Progenitor cell of endocrine pancreas (in vitro differentiated cells): ENCODE measurements at places on chromosomes 4 and X. TPM values are rescaled to one million over a fixed set of nuclear protein-coding genes. Genes with fewer than 3 reads are reported as not detected.

The CXorf65 gene
- not detected in 2 replicates for total RNA-seq

DNA sequence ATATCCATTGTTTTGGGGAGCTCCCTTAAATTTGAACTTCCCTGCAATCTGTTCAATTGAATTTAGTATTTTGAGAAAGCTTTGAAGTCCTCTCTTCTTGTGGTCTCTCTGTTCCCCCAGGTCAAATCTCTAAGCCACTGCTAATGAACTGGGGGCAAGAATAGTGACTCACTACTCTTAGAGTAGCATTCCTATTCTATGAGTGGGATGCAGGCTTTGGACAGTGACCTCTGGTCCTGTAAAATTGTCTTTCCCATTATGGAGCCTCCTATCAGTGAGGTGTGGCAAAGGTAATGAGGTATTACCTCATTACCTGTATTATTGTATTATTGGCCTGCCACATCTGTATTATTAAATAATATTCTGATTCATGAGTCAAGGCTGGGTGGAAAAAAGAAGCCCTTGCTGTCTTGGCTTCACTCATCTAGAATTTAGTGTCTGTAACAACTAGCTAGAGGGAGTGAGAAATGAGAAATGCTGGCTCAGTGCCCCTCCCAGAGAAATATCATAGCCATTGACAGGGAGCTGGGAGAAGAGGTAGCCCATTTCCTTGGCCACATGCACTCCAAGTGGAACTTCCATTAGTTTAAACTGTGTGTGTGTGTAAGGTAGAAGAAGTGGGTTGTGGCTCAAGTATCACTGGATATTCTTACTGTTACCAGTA is 393.9 kb upstream of the CTSO start:
- DNase-seq: no peak

- DNase-seq: no peak
Measured at GRCh38 chr4:25015012-25015411, 15.7 kb downstream of the LGI2 start.

- no peak for DNase-seq
Measured at GRCh38 chr4:86592553-86593249, 1.4 kb upstream of the PTPN13 start.

DNA sequence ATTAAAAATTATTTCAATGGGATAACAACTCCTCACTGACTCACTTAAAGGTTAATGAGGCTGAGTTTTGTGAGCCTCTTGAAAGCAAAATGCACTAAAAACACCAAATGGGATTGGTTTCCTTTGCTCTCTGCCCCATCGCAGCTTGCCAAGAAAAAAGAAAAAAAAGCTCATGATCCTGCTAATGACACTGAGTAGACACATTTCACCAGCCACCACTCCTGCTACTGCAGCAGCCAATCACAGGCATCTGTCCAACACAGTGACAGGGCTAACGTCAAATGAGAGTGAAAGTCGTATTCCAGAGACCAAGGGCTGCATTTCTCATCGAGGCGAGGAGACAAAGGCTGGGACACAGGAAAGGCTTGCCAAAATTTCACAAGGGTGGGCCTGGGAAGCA is 5.2 kb downstream of the APBB2 start:
- DNase-seq: no peak

DNA sequence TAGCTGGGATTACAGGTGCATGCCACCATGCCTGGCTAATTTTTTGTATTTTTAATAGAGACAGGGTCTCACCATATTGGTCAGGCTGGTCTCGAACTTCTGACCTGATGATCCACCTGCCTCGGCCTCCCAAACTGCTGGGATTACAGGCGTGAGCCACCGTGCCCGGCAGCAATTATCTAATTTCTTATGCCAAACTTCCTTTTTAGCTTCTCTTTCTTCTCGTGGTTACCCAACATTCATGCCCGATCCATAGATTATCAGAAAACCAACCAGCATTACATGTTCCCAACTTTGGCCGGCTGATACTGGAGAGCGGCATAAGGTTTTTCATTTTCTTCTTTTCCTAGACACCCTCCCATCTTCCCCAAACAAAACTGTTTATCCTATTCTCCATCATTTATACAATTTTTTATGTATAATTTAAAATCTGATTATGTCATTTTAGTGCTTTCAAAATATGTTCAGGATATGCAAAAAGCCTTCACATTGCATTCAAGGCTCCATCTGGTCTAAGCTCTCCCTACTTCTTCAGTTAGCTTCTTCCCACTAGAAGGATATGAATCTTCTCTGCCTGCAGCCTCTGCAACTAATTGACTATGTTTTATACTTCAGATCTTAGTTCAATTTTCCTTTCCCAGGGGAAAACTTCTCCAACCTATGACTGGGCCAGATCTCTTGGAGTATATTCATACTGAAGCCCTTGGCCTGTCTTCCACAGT is 8.7 kb downstream of the SLC7A11 start:
- no peak for DNase-seq

The REPS2 gene
- total RNA-seq: 2.6 and 4.3 TPM in 2 replicates

DNA sequence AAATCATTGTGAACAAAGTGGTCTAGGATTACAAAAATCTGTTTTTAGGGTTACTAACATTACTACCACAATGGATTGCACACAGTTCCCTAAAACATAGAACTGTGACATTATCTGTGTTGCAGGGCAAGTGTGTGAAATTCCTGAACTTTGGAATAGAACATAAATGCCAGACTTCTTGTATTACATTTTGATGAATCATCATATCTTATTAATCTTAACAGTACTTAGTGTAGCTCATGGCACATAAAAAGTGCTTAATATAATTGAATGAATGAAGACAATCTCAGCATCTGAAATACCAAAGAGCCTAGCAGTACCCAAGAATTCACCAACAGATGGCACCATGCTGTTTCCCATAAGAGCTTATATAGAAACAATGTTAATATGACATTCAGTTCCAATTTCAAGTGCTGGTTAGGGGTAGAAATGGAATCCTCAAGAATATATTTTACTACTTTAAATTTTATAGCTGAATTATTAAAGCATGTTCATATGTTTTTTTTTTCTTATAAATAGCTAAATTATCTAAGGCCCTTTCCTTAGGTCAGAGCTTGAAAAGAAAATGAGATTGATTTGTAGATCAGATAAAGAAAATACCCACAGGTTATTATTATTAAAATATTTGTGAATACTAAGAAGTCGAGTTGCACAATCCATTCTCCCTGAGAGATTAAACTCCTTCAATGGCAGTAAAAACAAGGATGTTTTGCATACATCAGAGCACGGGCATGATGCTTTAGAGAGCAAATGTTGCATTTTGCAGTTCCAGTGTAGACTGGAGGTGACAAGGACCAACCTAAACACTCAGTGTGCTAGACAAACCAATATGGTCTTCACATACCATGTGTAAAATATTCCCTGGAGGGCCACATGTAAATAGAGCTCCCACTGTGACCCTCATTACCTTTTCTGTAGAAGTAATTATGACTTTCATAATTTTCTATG is 25.7 kb upstream of the SHISA3 start:
- no peak for DNase-seq

The FRAS1 gene
- 163 and 166 TPM in 2 replicates for total RNA-seq

The KCTD8 gene
- 1.3 and 1.7 TPM in 2 replicates for total RNA-seq

- DNase-seq: no peak
Measured at GRCh38 chr4:78722320-78722719, 53.8 kb upstream of the BMP2K start.

DNA sequence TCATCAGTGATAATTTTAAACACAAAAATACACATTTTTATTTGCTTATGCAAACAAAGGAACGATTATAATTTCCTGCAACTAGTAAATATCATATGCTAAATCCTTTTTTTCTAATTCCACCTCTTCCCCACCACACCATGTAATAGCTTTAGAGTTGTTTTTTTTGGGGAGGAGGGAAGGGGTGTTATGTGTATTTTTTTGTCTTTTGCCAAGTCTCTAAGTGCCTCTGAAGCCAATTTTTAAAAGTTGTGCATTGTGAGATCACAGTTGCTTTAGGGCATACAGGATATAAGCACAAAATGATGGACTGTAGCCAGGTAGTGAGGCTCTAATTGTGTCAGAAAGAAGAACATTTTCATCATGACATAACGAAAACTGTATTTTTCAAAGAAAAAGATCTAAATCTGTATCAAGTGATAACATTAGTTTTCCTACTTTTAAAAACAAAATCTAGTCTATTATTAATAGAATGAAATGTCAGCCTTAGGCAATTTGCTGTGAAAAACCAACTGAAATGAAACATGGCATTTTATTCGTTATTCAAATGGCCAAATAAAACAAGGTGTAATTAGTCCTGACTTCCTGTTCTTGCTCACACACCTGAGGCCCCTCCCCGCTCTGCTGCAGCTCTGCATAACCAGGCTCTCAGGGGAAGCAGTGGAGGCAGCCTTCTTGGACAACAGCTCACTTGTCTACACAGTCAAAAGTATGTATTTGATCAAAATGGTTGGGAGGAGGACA is 157.4 kb downstream of the PALLD start:
- no peak for DNase-seq

GRCh38 chr4:129230846-129231245 is 134.9 kb downstream of the C4orf33 start:
- no peak for DNase-seq

The MSMO1 gene
- 87.1 and 89.4 TPM in 2 replicates for total RNA-seq

DNA sequence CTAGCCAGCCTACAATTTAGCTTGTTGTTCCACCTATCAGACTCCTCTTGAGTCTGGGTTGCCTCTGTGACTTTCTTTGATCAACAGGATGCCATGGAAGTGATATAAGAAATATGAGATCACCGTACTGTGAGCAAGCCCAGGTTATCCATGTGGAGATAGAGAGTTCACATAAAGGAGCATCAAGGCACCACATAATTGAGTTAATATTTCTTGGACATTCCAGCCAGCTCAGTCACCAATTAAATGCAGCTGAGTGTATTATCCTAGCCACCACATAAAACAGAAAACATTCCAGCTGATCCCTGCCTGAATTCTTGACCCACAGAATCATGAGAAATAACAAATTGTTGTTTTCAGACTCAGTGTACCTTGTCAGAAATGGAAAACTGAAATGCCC is 253.6 kb downstream of the PPP1R2C start:
- no peak for DNase-seq

The SLITRK4 gene
- 14.5 and 15.7 TPM in 2 replicates for total RNA-seq

DNA sequence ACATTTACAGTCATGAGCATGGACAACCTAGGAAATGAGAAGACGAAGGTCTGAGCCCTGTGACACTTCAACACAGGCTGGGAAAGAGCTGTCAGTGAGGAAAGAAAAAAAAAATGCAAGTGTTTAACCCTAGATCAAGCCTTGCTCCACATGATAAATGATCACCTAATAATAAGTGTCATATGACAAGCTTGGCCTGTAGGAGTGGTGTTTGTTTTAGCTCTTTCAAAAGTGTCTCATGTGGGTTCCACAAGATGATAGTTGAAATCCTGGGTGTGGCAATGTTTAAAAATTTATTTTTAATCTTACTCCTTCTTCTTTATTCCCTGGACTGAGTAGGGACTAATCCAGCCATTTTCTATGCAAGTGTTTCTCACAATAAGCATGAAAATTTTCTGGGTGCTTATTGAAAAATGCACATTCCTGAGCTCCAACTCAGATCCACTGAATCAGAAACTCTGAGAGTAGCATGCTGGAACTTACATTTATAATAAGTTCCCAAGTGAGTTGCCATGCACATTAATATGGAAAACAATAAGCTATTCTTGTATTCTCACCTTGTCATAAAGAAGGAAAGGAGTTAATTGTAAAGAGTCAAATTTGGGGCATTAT is 138.3 kb downstream of the AREG start:
- DNase-seq: no peak

DNA sequence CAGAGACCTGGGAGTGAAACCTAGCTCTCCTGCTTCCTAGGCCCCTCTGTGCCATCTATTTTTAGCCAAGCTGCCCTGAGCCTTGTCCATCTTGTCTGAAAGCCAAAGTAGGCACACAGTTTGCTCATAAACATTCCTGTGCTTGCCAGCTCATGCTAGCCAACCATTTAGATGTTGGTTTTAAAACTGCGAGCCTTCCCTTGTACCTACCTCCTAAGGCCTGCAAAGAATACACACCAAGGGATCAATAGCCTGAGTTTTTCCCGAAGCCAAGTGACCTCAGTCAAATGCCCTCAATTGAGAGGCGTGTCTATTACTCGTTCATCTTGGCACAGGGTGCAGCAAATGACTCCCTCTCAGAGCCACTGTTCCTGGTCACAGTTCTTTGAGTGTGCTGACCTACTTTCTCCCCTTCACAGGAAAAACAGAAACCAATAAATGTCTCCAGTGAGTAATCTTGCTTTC is 48.5 kb downstream of the ZCCHC12 start:
- no peak for DNase-seq

The NSUN7 gene
- 17.5 and 20.1 TPM in 2 replicates for total RNA-seq

The ABCG2 gene
- total RNA-seq: 2.3 and 2.6 TPM in 2 replicates

DNA sequence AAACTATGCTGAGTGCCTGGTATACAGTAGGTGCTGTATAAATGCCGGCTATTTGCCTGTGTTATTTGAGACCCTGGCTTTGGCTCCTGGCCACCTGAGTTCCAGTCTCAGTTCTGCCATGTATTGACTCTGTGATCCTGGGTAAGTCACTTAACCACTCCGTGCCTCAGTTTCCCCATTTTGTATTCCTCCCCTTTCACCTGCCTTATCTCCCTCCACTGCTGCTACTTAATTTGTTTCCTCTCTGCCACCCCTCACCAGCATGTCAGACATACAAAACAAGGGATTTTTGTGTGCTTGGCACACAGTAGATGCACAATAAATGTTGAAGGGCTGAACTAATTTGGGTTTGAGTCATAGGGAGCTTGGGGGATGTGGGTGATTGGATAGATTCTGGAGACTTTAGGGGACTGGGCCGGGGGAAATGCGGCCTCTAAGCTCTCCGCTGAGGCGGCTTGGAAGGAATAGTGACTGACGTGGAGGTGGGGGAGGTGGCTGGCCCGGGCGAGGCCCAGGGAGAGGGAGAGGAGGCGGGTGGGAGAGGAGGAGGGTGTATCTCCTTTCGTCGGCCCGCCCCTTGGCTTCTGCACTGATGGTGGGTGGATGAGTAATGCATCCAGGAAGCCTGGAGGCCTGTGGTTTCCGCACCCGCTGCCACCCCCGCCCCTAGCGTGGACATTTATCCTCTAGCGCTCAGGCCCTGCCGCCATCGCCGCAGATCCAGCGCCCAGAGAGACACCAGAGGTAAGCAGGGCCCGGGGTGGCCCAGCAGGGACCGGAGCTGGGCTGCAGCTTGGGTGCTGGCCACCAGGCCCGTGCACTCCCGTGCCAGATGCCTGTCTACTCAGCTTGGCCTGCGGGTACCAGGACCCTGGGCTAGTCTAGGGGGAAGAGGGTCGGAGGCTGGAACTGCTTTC is at the start of gene TIMP1:
Gene TIMP1, plus strand, starts transcription at position 706 of the 917 bp plus-strand sequence. CDS start 980 bp downstream, outside the sequence.
- DNase-seq: peak; percentile 35

DNA sequence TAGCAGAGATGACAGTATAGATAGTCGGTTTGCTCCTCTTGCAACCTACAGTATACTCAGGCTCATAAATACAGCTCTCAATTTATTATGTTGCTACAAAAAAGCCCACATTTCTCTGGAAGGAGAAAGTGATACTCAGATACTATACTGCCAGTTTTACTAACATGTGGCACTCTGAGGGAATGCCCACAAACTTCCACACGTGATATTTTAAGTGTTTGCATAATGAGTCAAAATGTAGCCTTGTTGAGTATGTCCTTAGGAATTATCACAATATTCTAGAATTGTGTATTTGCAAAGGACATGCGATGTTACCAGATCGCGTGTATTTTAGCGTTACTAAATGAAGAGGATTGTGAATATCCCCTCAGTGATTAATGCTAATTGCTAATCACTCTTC is 929.1 kb downstream of the STIM2 start:
- no peak for DNase-seq

The LRAT gene
- 22.6 and 23.3 TPM in 2 replicates for total RNA-seq
